Osteoblast (primary cell): ENCODE measurements at places on chromosomes 5 and 9. TPM values are rescaled to one million over a fixed set of nuclear protein-coding genes. Genes with fewer than 3 reads are reported as not detected.

ATP10B gene
- total RNA-seq: not detected in 2 replicates

RAB3C gene
- not detected in 2 replicates for total RNA-seq

PRDM9 gene
- total RNA-seq: not detected in 2 replicates

PKD2L2 gene
- total RNA-seq: under 0.01 TPM in 1 of 2 replicates, not detected in the other

ACSL6 gene
- total RNA-seq: not detected in 2 replicates

PDLIM4 gene
- 47.7 and 67.7 TPM in 2 replicates for total RNA-seq

C5orf47 gene
- total RNA-seq: not detected in 2 replicates

SNCB gene
- not detected in 2 replicates for total RNA-seq

MEGF10 gene
- 1.4 and 3.2 TPM in 2 replicates for total RNA-seq

MCC gene
- total RNA-seq: 40.1 and 45.6 TPM in 2 replicates

ITK gene
- under 0.01 TPM in 1 of 2 replicates, not detected in the other for total RNA-seq

PCDHGA11 gene
- total RNA-seq: 12.3 and 16.5 TPM in 2 replicates

MAMDC2 gene
- total RNA-seq: 1.4 and 1.5 TPM in 2 replicates

NOTCH1 gene
- total RNA-seq: 10.5 and 14.4 TPM in 2 replicates

FSTL4 gene
- not detected in 2 replicates for total RNA-seq

KIF24 gene
- 1.8 TPM in 2 replicates for total RNA-seq

GPR151 gene
- not detected in 2 replicates for total RNA-seq

DNAJC18 gene
- 12.4 and 16.3 TPM in 2 replicates for total RNA-seq
